ENCODE measurements at places on chromosomes 16 and 17. TPM values are rescaled to one million over a fixed set of nuclear protein-coding genes. Genes with fewer than 3 reads are reported as not detected.

ANTKMT gene
- total RNA-seq: 23.2 TPM

TNFRSF13B gene
- total RNA-seq: not detected

PRKCB gene
- 120 TPM for total RNA-seq

PRR35 gene
- total RNA-seq: not detected

GRCh38 chr16:59737274-59737673 lies 1003.2 kb upstream of the GOT2 start:
- no peak for DNase-seq

Data from activated naive CD8-positive, alpha-beta T cell treated with anti-CD3 and anti-CD28 coated beads, Interleukin-2, amount 10 ng/mL, durations not matched to agents 7 days and 5 days (primary cell).